Stimulated activated CD4-positive, alpha-beta T cell treated with anti-CD3 and anti-CD28 coated beads, Interleukin-1b, Interleukin-23, amount 100 ng/mL, for 4 hours (primary cell): ENCODE measurements at places on chromosomes 13 and 19.

GRCh38 chr19:1935484-1936208 lies 5.3 kb upstream of the CSNK1G2 start:
- no peak for DNase-seq

GRCh38 chr13:31793246-31793645 lies 53.9 kb downstream of the RXFP2 start:
- DNase-seq, result no peak

DNA sequence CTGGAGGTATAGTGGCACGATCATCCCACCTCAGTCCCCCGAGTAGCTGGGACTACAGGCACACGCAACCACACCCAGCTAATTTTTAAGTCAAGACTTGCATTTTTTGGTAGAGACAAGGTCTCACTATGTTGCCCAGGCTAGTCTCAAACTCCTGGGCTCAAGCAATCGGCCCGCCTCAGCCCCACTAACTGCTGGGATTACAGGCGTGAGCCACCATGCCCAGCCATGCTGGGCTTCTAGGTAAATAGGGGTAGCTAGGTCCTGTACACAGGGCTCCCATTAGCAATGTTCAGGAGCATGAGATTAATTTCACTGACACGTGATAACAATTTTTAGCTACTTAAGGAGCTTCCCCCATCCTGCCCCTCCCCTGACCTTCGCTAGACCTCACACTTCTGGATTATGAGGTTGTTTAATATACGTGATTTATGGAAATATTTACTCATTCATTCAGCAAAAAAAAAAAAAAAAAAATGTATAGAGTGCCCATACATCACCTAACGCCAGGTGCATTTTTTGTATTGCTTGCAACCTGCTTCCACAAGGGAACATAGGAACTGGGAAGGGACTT lies 19.2 kb downstream of the TMEM272 start:
- no peak for DNase-seq

- DNase-seq, result peak; percentile 37
These were observed 91.8 kb downstream of the UBL3 start for GRCh38 chr13:29758531-29759114.

- no peak for DNase-seq
These were observed 1.8 kb upstream of the INSR start for GRCh38 chr19:7295912-7296536.

DNA sequence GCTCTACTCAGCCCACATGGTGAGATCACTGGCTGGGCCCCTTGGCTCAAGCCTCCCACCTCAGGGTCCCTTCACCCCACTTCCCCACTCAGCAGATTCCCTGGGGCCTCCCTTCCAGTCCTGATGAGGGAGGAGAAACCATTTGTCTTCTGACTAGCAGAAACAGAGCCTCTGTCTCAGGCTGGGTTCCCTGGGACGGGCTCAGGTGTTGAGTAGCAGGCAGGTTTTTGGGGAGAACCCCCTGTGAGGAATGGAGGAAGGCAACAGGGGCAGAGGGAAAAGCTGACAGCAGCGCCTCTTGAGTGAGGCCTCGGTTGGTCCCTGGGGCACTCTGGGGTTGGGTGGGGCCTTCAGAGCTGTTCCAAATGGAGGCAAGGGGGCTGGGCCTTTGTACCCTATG lies 452.2 kb downstream of the TSHZ3 start:
- no peak for DNase-seq

- peak; percentile 3 for DNase-seq
These were observed 381.6 kb downstream of the KLF5 start for GRCh38 chr13:73440296-73440895.

GRCh38 chr13:71967990-71968389 lies 101.0 kb upstream of the DACH1 start:
- DNase-seq, result no peak

GRCh38 chr19:18993115-18993514 lies 40.2 kb downstream of the SUGP2 start:
- DNase-seq, result no peak

DNA sequence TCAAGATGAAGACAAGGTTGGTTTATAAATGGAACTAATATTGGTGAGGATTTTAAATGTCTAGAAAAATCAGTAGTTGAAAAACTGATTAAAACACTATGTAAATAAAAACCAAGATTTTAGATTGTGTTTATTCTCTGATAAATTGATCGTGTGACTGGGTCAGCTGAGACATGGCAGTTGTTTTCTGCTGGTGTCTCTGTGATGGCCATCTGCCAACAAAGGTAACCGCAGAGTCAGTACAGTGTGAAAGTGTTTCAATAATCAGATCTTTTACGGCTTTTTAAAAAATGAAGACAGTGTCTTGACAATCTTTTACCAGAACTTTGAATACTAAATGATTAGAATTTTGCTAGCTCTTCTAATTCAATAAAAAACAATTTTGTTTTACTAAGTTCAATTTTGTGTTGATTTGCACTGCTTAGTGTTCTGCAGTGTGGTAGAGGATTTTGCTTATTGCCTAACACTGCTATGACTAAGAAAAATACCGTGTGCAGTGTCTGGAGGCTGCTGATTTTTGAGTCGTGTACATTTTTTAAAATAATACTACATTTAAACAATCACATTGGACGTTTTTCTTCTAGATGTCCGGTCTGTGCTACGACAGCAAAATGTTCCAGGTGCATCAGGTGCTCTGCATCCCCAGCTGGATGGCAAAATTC lies 32.7 kb upstream of the GPR183 start:
- DNase-seq, result no peak

DNA sequence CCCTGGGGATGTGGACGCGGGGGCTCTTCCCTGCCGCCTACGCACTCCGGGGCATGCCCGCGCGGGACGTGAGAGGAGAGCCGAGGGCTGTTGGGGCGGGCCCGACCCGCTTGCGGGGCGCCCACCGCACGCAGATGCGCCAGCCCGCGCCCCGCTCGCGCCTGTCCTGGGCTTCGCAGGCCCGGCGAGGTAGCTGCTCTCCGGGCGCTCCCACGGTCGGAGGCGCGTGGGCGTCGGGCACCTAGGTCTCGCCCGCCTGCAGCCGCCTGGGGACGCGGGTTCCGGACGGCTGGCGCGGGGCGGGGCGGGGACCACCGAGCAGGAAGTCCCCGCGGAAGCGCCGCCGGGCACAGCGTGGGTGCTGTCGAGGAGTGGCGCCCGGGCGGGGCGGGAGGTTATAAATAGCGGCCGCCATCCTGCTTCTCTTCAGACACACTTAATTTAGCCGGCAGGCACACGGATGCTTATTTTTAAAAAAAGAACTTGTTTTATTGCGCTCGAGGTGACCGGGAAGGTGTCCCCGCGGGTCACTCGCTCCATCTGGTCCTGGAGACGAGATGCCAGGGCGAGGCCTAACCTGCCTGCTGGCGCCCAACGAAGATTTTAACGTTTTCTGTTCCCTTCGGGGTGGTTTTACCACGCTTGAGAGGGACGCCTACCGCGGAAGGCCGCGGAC lies 561 bp upstream of the GJA3 start:
- peak; percentile 49 for DNase-seq

- no peak for DNase-seq
These were observed 732.8 kb upstream of the SLC10A2 start for GRCh38 chr13:103799028-103799427.

- no peak for DNase-seq
These were observed 66.7 kb downstream of the FRY start for GRCh38 chr13:32098272-32098671.

DNA sequence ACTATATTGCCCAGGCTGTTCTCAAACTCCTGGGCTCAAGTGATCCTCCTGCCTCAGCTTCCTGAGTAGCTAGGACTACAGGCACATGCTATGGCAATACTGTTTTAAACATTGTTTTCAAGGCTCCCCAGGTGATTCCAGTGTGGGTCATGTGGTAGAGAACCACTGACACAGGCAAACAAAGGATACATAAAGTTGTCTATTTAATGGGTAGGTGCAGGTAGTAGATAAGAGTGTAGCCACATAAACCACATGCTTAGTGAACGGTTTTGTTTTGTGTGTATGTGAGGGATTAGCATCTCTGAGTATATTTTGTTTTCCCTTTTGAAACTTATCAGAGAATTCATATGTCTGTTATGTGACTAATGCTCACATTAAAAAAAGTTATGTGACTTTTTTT lies 36.7 kb downstream of the USPL1 start:
- no peak for DNase-seq
